ENCODE measurements at places on chromosomes 7 and 10.

GRCh38 chr7:27901028-27901760 is 161.2 kb downstream of the TAX1BP1 start:
- no peak for DNase-seq

GRCh38 chr10:72612203-72612826 is 13.6 kb downstream of the MICU1 start:
- no peak for DNase-seq

GRCh38 chr7:79820387-79820786 is 314.2 kb upstream of the GNAI1 start:
- DNase-seq = peak; percentile 26

- no peak for DNase-seq
These were observed 70.5 kb downstream of the SH3PXD2A start for GRCh38 chr10:103784723-103785418.

Data from head of caudate nucleus (tissue), 42 donors.